ENCODE measurements at places on chromosomes 1 and 21.

- DNase-seq: no peak
Measured at GRCh38 chr21:45158491-45159423, 84.4 kb downstream of the ADARB1 start.

DNA sequence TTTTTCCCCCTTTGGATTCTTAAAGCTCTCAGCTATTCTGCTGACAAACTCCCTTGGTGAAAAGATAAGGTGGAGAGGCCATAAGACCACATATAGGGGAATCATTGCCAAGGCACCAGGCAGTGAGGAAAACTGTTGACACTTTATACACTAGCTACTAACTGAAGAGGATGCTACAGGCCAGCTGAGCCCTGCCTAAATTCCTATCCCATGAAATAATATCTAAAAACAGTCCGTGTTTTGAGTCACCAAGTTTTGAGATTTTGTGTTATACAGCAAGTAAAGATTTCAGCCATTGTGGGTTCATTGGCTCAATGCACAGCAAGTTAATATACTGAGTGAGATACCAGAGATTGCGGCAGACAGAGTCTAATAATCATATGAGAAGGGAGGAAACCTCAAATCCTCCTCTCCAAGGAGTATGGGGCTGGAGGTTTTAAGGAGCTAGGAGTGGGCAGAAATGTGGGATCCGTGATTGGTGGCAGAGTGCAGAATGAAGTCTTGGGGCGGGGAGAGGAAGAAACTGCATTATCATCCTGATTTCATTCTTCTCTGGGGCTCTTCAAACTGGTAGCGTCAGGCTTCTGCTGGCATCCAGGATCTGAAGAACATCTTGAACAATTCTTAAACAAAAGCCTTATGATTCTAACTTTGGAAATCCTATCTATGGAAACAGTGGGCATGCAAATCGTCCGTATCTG, 9.2 kb downstream of the CLDN8 start:
- no peak for DNase-seq

DNA sequence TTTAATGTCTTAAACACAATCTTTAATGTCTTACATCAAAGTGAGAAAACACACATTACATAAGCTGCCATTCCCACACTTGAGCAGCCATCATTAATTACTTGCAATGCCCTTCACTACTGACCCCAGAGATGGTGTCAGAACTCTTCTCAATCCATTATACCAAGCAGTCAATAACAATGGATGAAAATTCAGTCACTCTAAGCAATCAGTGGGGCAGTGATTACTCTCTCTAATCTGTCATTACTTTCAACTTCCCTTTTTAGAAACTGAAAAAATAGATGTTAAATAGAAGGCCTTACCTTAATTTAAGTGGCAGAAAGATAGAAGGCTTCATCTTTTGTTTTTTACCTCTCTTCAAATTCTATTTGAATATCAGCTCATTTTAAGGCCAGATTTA, 9.7 kb upstream of the FRRS1 start:
- no peak for DNase-seq

GRCh38 chr1:61583703-61584102, 141.2 kb downstream of the TM2D1 start:
- no peak for DNase-seq

GRCh38 chr1:179706339-179706941, 36.7 kb upstream of the FAM163A start:
- DNase-seq: peak; percentile 65

DNA sequence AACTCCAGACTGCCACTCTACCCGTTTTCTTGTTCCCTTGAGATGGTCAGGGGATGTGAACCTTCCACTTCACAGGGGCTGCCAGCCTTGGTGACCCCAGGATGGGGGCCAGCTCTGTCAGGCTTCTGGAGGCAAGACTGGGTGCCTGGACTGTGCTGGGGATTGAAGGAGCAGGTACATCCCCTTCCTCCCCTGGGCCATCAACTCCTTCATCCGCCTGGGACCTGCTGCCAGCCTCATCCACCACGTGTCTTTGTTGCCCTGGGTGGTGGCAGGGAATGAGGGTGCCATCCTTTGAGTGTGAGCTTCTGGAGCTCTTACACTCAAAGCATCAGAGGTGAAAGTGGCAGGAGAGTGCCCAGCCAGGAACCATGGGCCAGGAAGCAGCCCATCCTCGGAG, 139.6 kb downstream of the IGSF21 start:
- no peak for DNase-seq

DNA sequence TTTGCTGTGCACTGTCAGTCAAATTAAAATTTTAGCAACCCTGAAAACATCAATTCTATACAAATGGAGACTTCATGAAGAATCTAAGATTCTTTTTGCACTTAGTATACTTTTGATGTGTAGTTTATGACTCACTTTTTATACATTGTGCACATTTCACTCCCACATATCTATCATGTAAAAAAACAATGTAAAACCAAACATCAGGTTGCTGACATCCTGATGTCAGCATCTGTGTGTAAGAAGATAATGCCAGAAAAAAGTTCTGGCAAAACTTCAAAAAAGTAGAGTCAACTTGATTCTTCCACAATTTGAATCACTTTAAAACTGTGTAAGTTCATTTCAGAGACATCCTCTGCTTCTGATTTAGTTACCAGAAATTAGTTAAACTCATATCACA, 115.7 kb downstream of the CENPF start:
- no peak for DNase-seq

DNA sequence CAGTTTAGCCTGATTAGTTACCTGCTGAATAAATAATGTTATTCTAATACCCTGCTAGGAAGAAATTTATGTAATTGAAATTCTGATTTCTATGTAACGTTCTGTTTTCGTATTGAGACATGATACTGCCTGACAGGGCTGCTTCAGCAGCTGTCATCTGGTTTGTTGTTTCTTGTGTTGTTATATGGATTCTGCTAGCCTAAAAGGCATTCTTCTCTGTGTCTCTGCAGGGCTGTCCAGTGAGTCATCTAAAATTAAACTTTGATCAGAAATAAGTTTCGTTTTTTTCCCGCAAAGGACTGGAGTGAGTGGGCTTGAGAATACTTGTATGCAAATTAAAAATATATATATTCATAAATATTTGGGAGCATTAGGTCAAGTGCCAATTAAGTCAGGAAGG, 93.0 kb downstream of the DYRK1A start:
- DNase-seq: no peak

DNA sequence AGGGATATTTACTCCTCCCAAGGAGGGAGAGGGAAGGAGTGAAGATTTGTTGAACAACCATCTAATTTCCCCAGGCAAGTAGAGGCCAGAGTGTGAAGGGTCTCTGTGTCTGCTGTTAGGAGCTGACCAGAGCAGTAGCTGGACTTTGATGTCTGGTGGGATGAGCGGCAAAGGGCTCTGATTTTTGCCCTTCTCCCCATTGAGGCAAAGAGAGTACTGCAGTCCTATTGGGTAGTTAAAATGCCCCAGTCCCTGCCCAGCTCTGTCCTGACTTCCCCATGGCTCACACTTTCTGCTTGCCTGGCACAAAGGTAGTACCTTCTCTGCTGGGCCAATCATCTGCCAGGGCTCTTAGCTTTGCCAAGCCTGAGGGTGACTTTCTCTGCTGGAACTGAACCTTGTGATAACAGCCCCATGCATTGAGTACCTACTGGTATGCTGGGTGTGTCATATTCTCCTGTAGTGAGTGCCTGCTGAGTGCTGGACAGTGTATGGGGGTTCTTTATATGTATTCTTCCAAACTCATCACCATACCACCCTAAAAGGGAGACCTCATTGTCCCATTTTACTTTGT, 64.0 kb upstream of the SELENON start:
- DNase-seq: no peak

DNA sequence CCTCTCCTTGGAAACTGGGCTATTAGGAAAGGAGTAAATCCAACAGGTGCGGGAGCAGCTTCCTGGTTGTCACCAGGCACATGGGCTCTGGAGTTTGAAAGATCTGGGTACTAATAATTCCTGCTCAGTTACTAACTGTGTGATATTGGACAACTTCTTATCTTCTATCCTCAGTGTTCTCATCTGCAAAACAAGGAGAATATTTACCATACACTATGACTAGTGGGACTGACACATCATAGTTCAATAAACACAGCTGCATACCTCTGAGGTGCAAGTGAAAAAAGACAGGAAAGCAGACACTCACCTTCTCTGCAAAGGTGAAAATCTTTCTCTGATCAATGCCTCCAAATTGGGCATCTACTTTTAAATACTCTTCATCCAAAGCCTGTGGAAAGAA, 19.7 kb downstream of the YARS1 start:
- DNase-seq: no peak

DNA sequence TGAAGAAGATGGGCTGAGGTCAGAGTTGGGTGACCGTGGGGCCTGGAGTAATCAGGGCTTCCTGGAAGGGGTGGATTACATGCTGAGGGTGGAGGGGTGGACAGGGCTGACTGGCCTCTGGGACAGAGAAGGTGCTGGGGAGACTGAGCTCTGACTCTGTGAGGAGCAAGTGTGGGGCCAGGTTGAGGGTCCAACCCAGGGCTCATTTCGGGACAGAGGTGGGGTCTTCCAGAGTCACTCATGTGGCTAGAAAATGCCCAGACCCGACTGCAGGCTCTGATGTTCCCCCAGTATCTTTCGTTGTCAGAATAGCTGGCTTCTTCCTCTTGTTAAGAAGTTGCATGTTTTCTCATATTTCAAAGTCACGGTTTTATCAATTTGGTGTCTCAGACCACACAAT, 311.8 kb downstream of the PTPRU start:
- DNase-seq: no peak

GRCh38 chr1:82059959-82060358, 259.2 kb downstream of the ADGRL2 start:
- DNase-seq: no peak

GRCh38 chr1:29519108-29519787, 282.9 kb downstream of the PTPRU start:
- no peak for DNase-seq

DNA sequence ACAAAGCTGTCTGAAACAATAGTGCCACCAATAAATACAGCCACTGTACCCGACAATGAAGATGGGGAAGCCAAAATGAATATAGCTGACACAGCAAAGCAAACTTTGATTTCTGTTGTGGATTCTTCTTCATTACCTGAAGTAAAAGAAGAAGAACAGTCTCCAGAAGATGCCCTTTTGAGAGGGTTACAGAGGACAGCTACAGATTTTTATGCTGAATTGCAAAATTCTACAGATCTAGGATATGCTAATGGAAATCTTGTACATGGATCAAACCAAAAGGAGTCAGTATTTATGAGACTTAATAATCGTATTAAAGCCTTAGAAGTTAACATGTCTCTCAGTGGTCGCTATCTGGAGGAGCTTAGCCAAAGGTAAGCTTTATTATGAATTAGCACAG, 56.6 kb downstream of the SUCO start:
- DNase-seq: no peak

DNA sequence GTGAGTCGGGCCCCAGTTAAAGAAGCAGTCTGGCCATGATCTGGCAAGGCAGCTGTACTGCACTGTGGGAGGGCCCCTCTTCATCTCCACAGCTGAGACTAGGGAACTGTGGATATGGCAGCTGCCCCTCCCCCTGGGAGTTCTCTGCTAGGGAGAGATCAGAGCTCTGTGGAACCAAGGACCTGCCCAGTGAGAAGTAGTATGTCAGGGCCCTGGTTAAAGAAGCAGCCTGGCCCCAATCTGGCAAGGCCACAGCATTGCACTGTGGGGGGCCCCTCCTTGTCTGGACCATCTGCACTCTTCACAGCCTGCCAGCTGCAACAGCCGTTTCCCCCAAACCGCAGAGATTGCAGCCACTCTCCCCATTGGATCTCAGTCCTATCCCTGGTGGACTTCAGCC, 208.5 kb downstream of the DNAH14 start:
- no peak for DNase-seq

DNA sequence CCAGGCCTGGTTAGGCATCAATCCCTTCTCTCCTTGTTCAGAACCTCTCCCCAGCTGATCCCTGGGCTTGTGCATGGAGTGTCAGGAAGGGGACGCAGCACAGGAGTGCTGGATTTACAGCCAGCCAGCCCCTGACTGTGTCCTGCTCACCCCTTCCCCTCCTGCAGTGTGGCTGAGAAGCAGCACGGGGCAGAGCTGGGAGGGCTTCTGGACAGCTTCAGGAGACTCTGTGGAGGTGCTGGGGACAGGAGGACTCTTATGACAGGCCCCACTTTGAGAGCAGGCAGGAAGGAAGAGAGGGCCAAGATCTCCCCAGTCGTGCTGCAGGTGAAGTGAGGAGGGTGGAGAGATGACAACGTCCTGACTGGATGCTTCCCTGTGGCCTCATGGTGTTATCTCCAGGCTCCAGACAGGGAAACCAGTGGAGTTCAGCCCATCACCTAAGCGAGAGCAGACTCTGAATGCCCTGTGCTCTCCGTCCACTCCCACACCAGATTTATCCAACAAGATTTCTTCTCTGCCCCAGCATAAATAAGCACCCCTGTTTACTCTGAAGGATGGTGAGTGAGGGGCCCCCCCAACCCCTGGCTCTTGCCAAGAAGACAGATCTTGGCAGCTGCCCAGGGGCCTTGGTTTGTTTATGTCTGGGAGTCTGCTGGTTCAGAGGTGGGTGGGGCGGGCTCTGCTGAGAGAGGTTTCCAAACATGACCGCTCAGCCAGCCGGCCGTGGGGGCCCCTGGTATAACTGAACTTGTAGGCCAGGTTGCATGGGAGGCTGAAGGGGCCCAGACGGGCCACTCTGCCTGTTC, 21.3 kb downstream of the TMCC2 start:
- DNase-seq: no peak

DNA sequence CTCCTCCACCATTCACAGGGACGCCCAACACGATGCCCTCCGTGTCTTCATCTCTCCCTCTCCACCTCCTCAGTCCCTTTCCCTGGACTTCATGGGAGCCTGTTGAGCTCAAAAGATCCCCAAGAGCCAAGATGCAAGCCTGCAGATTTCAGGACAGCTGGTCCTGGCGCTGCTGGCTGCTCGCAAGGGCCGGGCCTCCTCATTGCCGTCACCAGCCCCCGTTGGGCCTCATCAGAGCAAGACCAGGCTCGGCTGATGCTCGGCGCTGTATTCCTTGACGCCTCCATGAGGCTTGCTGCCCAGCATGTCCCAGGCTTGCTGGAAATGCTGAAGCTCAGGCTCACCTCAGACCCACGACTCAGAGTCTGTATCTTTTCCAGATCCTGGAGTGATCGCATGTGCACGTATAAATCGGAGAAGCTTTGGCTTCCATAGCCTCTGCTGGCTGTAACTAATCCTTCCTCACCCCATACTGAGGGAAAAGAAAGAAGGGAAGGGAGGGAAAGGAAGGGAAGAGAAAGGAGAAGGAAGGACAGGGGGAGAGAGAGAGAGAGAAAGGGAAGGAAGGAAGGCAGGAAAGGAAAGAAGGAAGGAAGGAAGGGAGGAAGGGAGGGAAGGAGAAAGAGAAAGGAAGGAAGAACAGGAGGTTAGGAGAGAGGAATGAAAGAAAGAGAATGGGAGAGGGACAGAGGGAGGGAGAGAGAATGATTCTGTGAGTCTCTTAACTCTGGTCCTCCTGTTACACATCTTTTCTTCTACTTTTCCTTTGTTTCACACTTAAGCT, 94.6 kb downstream of the KCNJ15 start:
- no peak for DNase-seq
